SK-MEL-5 (cell line): ENCODE measurements at places on chromosomes 2 and 18. TPM values are rescaled to one million over a fixed set of nuclear protein-coding genes. Genes with fewer than 3 reads are reported as not detected.

GRCh38 chr2:181697571-181697970, 17.3 kb upstream of the NEUROD1 start:
- no peak for DNase-seq

The ABHD1 gene
- total RNA-seq, result 1.1 and 1.5 TPM in 2 replicates

The GNAL gene
- 18.8 and 27.4 TPM in 2 replicates for total RNA-seq

GRCh38 chr2:216109962-216110614, 940 bp downstream of the XRCC5 start:
- DNase-seq, result peak; percentile 60

The CFC1 gene
- not detected in 2 replicates for total RNA-seq

The OST4 gene
- 408 and 444 TPM in 2 replicates for total RNA-seq

DNA sequence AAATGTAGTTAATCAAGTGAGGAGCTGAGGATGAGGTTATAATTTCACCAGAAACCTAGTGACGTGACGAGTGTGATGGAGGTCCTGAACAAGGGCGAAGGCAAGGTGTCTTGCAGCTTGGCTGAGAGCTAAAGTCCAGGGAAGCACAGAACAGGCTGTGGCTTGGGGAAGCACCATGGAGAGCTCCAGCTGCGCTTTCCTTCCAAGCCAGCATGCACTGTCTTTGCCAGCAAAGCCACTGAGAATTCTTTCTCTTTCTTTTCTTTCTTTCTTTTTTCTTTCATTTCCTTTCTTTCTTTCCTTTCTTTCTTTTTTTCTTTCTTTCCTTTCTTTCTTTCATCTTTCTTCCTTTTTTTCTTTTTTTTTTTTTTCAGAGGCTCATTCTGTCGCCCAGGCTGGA, 239.3 kb downstream of the FBXO15 start:
- peak; percentile 5 for DNase-seq

DNA sequence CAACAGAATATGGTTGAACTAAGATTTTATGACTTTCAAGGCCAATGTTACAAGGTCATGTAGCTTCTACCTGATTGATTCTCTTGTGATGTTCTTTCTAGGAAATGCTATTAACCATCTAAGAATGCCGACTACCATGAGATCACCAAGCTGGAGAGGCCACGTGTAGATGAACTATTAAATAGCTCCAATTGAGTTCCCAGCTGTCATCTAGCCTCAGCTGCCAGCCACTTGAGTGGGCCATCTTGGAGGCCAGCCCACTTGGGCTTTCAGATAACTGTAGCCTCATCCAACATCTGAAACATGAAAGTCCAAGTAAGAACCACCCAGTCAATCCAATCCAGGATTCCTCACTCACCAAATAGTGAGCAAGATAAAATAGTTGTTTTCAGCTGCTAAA, 376.9 kb upstream of the TMEFF2 start:
- DNase-seq, result no peak

The SLC9A4 gene
- total RNA-seq, result not detected in 2 replicates

The RANBP2 gene
- 44.4 and 50.5 TPM in 2 replicates for total RNA-seq
